ENCODE measurements at places on chromosomes 5 and 9. TPM values are rescaled to one million over a fixed set of nuclear protein-coding genes. Genes with fewer than 3 reads are reported as not detected.

HTR4 gene
- not detected for total RNA-seq

CCDC171 gene
- 0.55 TPM for total RNA-seq

CNTFR gene
- total RNA-seq: 0.20 TPM

PCDH1 gene
- 3.1 TPM for total RNA-seq

TRAF1 gene
- total RNA-seq: 4.2 TPM

TAF9 gene
- total RNA-seq: 114 TPM

GLDC gene
- 14.1 TPM for total RNA-seq

All from A549 treated with ZK216348 at 1 μM for 4 hours (cell line).